ENCODE measurements at places on chromosomes 2 and 18.

- DNase-seq: no peak
Measured at GRCh38 chr2:234858145-234858544, 93.7 kb upstream of the SH3BP4 start.

- no peak for DNase-seq
Measured at GRCh38 chr18:79940126-79940813, 11.2 kb downstream of the SLC66A2 start.

DNA sequence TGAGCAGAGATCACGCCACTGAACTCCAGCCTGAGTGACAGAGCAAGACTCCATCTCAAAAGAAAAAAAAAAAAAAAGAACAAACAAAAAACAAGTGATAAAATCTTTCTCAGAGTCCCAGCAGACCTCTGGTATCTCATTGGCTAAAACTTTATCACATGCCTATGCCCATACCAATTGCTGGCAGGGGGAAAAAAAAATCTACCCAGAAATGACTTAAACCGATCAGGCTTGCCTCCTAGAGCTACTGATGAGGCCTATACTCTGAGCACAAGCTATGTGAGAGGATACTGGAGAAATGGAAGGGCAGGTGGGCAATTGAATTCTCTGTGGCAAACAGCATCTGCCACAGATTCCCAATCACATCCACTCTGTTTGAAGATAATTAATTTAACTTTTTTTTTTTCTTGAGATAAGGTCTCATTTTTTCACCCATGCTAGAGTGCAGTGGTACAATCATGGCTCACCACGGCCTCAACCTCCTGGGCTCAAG, 49.0 kb downstream of the FBXO36 start:
- no peak for DNase-seq

DNA sequence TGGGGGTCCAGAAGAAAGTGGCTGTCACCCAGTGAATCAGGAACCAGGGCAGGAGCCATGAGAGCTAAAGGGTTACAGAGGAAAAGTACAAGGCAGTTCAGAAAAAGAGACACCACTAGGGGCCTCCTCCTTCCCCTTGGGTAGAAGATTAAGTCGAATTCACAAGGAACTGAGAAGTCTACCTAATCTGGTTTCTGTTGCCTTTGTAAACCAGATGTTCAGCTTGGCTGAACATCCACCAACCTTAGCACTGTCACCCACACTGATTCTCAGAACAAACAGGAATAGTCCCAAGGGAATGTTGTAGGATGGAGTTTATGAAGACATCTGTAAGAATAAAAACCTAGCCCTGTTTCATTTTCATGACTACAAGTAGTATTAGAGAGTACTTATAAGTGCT, 90.4 kb upstream of the NOSTRIN start:
- no peak for DNase-seq

DNA sequence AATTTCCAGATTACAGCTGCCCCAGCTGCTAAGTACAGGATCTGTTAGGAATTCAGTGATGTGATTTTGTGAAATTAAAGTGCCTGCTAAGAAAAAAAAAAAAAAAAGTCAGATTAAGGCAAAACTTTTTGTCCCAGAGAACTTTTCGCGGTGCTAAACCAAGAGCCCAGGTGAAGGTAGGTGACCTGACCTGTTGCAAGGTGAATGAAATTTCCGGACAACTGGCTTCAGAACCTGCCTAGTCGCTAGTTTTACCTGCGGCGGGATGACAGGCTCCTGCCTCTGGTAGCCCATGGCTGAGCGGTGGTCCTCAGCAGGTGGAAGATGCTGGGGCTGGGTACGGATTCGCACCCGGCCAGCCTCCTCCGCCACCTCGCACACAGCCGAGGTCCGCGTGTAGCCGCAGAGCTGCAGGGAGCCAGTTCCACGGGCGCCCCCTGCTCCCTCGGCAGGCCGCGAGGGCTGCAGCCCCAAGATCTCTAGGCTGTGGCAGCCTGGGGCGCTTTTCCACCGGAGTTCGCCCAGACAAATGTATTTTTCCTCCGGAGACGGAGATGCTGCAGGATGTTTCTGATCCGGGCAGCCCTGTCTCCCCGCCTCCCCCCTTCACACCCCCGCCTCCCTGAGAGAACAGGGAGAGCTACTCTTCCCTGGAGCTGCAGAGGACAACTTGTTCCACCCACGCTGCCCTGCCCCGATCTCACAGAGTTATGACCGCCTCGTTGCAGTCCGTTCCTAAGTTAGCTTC, at the start of gene SLC38A11:
TSS of gene SLC38A11 (minus strand) at position 572 of the 748 bp plus-strand sequence. CDS start at position 294, 278 bp downstream.
- no peak for DNase-seq

DNA sequence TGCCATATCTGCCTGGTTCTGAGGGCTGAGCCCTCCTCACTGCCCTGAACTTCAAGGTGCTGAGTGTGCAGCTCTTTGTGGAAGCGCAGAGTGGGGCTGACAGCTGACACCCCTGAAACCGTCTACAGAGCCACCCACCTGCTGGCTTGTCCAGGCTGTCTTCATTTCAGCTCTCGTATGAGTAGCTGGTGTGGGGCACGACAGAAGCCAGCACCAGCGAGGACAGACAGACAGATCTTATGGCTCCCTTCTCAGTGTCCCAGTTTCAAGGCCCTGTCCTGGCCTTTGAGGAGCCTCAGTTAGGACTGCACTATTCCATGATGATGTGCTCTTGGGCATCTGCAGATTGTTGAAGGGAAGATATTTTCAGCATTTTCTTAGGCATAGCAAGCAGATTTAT, 287.1 kb downstream of the SLC4A3 start:
- DNase-seq: no peak

DNA sequence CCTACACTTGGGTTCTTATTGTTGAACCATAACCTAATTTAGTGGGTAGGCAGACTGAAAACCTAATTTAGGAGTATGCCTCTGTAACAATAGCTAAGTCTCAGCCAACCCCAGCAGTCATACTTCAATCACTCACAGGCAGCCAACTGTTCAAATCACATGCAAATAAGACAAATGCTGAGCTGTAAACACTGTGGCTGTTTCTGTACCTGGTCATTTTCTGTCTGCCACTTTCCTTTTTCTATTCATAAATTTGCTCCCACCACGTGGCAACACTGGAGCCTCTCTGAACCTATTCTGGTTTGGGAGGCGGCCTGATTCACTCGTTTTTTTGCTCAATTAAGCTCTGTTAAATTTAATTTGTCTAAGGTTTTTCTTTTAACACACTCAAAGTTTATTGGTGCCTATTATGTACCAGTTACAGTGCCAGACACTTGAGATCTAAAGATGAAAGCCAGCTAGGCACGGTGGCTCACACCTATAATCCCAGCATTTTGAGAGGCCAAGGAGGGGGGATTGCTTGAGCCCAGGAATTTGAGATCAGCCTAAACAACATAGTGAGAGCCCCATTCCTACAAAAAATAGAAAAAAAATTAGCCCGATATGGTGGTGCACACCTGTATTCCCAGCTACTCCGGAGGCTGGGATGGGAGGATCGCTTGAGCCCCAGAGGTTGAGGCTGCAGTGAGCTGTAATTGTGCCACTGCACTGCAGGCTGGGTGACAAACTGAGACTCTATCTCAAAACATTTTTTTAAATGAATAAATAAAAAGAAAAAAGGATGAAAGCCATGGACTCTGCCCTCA, 41.1 kb downstream of the THNSL2 start:
- DNase-seq: no peak

DNA sequence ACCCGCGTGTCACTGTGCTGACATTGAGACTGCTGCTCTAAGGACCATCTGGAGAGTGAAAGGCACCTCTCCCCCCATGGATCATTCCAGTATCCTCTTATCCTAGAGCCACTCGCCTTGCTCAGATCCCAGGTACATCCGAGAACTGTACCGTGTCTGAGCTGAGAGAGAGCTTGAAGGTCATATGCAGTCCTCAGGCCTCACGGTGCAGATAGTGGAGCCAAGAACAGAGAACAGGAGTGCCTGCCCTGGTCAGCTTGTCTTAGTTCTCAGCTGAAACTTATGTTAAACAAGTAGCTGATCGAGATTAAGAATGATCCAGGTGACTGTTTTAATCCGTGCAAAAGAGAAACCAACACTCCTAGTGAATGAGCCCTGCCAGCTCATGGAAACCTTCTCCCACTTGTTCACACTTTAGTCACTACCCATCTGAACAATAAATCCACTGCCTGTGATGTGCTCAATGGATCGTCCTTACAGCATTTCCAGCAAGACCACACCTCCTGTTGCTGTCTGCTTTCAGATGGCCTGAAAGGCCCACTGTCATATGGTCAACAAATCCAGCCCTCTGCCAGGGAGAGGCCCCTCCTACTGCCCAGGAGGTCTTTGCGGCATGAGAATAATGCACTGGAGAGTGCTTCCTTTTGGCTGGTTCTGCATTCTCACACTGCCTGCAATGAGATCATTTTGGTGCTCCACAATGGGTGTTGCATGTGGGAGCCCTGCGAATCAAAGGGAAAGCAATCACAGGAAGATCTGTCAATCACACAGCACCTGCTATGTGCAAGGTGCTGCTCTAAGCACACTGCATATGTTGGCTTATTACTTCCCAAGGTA, 43.7 kb upstream of the APCDD1 start:
- no peak for DNase-seq

DNA sequence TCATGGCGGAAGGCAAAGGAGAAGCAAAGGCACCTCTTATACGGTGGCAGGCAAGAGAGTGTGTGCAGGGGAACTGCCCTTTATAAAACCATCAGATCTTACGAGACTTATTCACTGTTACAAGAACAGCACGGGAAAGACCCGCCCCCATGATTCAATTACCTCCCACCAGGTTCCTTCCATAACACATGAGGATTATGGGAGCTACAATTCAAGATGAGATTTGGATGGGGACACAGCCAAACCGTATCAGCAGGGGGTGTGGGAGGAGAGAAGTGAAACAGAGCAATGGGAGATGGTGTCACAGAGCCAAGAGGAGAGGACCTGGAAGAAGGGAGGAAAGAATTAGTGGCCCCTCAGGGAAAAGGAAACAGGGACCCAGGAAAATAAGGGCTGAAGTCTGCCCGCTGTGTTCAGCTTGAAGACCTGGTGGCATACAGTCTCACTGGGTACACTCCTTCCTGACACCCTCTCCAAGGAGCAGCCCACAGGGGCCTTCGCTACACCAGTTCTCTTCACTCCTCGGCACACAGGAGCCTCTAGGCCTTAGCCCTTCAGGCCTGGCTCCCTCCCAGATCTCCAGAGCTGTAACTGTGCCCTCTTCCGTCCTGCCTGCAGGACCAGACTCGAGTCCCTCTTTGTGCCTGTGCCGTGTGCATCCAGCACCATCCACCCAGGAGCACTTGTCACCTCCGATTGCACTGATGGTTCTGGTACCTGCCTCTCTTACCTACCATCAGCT, 262.1 kb downstream of the EIPR1 start:
- no peak for DNase-seq

GRCh38 chr2:218224186-218224585, 7.2 kb downstream of the ARPC2 start:
- DNase-seq: no peak

DNA sequence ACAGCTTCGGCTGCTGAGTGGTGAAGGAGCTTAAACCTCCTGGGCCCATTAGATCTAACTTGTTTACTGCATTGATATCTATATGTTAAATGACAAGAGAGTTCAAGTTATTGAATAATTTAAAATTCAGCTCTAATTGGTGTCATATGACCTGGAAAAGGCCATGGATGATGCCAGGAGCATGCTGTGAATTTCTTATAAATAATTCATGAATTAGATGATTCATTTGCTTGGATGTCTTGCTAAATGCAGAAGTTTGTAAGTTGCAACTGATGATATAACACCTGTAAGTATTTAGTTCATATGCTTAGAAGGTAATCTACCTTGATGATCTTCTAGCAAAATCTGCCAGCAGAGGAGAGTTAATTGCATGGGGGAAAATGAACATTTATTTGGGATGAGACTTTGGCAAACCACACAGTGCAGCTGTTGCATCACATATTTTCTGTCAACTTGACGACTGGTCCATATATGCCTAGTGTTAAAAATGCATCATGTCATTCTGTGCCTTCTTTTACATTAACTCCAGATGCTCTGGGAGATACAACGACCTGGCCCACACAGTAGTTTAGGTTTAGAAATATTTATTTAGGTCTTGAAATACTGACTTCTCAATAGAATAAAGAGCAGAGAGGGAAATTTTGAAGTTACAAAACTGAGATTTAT, 226.3 kb downstream of the KIAA1328 start:
- DNase-seq: no peak

DNA sequence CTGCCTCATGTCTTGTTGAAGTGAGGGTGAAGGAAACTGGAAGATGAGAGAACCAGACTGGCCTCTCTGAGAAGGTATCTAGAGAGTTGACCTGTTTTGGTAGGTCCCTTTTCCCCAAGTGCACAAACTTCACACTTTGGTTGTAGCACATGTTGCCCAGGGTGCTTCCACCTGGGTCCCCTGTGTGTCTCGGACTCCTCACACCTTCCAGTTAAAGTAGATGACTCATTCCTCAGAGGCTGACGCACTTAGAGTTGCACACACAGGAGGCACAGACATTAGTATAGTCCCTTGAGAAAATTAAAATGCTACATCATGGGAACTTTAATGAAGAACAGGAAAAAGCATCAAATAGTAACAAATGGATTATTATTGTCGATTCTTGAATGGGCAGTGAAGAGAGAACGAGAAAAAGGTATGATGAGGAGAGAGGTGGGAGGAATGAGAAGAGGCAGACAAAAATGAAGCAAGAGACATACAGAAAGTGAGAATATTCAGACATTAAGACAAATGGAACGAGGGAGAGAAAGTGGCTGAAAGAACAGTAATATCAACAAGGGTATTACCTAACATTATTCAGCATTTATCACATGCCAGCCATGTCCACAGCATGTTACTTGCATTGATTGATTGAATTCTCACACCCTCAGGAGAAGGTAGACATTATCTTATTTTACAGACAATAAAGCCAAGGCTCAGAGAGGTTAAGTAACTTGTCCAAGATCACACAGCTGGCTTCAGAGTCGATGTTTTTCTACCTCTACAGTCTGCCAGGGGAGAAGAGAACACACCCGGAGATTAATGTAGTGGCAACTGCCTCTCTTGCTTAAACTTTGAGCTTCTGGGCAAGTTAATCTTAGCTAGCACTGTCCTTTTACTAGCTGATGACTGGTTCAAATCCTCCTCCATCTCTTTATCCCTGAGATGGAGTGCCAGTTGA, 68.6 kb downstream of the FHOD3 start:
- DNase-seq: no peak

- no peak for DNase-seq
Measured at GRCh38 chr2:54360055-54360792, 95.9 kb upstream of the SPTBN1 start.

GRCh38 chr2:239548965-239549595, 148.3 kb upstream of the HDAC4 start:
- DNase-seq: no peak

DNA sequence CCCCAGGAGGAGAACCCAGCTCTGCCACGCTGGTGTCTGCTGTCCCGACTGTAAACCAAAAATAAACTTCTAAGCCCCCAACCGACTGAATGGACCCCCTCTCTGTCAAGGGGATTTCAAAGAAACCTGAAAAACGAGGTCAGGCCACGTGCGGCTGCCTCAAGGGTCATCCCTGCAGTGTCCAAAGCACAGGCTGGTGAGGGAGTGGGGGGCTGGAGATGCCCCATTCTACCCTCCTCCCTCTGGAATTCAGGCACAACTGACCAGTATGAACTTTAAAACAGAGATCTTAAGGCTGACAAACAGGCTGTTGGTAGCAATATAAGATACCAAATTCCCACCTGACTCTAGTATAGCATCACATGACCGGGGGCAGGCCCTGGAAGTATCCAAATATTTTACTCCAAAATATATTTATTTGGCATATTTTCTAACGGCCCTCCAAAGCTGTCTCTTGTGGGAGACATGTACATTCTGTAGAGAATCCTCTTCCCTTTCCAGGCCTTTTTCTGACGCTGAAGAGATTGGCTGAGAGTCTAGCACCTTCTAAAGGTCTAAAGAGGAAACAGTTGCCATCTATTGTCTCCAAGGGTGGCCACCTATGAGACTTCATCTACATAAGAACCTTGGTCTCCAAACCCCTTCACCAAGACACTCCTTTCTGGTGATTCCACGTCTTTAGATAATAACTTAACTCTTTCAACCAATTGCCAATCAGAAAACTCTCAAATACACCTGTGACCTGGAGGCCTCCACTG, 40.4 kb upstream of the CTDP1 start:
- DNase-seq: no peak
